ENCODE measurements at places on chromosomes 16 and 17.

DNA sequence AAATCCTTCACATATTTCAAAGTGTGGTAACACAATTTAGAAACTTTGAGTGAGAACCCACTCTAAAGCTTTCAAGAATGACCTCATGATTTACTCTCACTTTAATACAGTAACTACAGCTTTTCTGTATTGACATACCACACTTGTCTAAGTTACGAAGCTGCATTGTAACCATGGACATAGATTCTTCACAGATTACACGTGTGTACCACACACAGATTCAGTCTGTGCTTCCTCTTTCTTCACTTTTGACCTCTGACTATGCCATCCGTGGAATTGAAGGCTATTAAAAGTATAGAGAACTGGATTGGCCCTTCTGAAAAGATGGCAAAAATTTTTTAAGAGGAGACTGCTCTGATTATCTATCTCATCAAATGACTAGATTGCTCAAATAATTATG is 172.7 kb downstream of the TANC2 start:
- DNase-seq: no peak

DNA sequence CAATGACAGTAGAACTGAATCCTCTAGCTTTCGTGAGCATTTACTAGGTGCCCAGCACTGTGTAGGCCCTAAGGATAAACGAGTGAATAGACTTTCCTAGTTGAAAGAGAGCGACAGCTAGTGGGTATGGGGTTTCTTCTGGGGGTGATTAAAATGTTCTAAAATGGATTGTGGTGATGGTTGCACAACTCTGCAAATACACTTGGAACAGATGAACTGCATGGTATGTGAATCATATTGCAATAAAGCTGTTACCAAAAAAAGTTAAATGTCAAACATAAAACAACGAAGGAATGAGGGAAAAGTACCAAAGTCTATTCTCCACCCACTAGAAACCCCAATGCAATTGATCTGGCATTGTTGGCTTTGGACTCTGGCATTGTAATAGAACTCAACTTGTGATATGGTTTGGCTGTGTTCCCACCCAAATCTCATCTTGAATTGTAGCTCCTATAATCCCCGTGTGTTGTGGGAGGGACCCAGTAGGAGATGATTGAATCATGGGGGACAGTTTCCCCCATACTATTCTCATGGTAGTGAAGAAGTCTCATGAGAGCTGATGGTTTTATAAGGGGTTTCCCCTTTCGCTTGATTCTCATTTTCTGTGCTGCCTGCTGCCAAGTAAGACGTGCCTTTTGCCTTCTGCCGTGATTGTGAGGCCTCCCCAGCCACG is 70.5 kb downstream of the MARF1 start:
- no peak for DNase-seq

DNA sequence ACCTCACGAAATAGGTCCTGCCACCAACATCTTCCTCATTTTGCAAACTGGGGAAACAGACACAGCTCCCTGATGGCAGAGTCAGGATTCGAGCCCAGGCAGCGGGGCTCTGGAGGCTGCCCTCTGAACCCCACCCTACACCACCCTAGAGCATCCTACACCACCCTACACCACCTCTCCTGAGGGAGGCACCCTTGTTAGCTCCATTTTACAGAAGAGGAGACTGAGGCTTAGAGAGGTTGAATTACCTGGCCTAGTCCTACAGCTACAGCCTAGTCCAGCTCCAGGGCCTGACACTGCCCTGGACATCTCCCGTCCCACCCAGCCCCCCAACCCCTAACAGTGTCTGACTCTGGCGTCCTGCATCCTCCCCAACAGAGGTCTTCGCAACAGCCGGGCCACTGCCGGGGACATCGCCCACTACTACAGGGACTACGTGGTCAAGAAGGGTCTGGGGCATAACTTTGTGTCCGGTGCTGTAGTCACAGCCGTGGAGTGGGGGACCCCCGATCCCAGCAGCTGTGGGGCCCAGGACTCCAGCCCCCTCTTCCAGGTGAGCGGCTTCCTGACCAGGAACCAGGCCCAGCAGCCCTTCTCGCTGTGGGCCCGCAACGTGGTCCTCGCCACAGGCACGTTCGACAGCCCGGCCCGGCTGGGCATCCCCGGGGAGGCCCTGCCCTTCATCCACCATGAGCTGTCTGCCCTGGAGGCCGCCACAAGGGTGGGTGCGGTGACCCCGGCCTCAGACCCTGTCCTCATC is 3.2 kb upstream of the NECAB2 start:
- no peak for DNase-seq

DNA sequence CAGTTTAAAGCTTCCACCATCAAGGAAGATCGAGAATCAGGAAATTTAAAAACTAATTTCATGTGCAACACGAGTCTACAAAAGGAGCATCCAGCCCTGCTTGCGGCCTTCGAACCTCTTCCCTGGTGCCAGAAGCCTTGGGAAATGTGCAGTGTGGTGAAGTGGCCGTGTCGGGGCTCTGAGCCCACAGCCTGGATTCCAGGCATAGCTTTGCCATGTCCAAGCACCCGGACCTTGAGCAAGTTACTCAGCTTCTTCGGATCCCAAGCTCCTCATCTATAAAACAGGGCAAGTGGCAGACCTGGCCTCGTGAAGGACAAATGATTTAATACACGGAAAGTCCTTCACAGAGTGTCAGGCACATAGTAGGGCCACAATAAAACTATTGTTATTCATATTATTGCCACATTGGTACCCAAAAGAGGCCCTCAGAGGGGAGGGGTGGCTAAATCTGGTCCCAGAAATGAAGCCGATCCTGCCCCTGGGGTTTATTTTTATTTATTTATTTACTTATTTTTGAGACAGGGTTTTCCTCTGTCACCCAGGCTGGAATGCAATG is 34.8 kb downstream of the COTL1 start:
- DNase-seq: no peak

DNA sequence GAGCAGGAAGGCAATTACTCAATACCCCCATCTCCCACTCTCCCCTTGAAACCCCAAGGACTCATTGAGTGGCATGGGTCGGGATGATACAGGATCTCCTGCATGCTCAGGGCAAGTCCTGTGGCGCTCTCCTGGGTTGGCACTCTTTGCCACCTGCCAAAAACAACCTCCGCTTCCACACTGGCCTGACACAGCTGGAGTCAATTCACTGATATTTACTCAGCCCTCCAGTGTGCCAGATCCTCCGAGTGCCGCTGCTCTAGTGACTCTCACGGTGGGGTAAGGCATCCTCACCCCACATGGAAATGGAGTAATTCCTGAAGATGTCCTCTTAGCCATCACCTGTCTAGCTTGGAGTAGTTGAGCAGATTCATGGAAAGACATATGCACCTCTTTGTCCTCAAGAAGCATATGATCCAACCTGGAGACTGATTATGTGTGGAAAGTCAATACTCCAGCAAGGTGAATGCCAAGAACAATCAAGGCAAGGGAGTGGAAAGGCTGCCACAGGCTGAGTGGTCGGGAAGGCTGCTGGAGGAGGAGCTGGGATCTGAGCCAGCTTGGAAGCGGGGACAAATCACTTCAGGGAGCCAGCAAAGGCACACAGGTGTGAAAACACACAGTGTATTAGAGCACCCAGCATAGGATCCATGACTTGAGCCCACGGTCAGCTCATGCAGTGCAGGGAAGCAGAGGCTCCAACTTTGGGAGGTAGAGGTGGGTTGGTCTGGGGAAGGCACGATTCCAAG is 12.6 kb upstream of the GOSR2 start:
- no peak for DNase-seq

- peak; percentile 67 for DNase-seq
Measured at GRCh38 chr17:1724869-1725641, 551 bp downstream of the WDR81 start.

DNA sequence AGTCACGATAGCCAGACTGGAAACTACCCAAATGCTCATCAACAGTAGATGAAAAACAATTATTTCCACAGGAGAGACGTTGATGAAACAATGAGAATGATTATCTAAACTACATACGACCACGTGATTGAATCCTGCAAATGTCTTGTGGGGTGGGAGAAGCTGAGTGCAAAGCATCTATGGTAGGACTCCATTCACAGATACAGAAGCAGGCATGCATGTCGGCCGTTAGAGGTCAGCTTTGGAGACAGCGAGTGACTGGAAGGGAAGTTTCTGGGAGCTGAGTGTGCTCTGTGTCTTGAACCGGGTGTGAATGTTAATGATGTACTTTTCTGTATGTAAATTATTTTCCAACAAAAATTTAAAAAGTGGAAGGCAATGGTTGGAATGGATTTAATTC is 71.5 kb upstream of the DNAJA2 start:
- peak; percentile 43 for DNase-seq

DNA sequence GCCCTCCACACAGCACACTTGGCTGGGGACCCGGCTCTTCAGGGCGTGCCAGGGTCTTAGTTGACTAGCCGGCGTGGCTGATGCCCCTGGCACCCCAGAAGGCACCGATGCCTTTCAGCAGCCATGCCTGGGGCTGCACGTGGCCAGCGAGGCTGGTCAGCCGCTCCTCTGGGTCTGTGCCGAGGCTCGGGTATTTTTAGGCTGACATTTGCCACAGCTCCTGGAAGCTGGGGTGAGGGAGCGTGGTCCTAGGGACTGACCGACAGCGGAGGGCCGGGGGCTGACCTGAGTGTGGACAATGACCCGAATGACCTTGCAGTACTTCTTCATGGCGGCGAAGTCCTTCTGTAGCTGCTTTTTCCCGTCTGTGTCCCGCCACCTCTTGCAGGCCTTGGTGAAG is 3.9 kb downstream of the RPL3L start:
- DNase-seq: no peak

- DNase-seq: no peak
Measured at GRCh38 chr17:6668219-6668618, 16.7 kb downstream of the C17orf100 start.

GRCh38 chr17:42312285-42313130 is 24.2 kb downstream of the STAT5A start:
- peak; percentile 88 for DNase-seq

DNA sequence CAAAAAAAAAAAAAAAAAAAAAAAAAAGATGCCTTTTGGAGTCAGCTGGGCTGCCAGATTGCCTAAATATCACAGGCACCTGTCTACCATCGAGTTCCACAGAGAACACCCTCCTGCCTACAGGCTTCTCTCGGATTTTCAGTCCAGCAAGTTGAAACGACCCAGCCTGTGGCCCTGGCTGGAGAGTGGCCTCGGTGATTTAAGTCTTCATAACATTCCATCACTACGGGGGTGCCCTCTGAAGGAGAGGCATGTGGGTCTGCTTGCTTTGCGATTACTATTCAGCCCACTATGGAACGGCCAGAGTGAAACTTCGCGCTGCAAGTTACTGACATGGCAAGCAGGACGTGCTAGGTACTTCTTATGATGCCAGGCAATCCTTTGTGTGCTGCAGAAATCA is 42.8 kb downstream of the MARCHF10 start:
- no peak for DNase-seq

DNA sequence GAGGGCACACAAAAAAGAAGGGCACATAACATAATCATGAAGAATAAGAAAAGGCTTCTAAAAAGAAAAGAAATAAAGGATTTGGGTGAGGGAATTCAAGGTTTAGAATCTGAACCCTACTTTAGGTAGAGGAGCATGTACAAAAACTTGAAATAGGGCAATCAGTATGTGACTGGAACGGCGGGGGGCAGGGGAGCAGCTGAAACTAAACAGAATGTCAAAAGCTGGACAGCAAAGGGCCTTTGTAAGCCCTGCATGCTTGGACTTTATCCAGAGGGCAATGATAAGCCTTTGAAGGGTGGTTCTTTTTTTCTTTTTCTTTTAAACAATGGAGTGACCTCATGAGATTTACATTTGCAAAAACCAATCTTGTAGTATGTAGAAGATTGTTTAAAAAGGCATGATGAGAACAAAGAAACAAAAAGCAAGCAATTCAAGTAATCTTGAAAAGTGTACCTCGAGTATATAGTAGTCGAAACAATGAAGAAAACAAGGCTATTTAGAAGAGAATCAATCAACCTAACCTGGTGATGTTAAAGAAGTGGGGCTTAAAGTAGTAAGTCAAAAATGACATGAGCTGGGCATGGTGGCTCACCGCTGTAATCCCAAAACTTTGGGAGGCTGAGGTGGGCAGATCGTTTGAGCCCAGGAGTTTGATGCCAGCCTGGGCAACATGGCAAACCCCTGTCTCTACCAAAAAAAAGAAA is 46.7 kb upstream of the ANKFY1 start:
- DNase-seq: no peak

- no peak for DNase-seq
Measured at GRCh38 chr16:65278874-65279273, 157.0 kb upstream of the CDH11 start.

GRCh38 chr17:78116411-78116810 is 12.1 kb downstream of the TMC6 start:
- no peak for DNase-seq

GRCh38 chr17:73758245-73758644 is 114.0 kb upstream of the SDK2 start:
- DNase-seq: no peak

All from retina (tissue), 1 donor.